Choroid plexus epithelial cell (primary cell): ENCODE measurements at places on chromosomes 6 and 20.

DNA sequence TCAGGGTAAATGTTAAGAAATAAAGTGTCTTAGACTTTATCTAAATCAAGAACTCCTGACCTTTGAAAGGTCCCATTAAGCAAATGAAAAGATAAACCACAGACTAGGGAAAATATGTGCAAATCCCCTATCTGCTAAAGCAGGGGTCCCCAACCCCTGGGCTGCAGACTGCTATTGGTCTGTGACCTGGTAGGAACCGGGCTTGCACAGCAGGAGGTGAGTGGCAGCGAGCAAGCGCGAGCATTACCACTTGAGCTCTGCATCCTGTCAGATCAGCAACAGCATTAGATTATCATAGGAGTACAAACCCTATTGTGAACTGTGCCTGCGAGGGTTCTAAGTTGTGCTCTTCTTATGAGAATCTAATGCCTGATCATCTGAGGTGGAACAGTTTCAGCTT, 42.4 kb downstream of the LCA5 start:
- DNase-seq: peak; percentile 11

- DNase-seq: no peak
Measured at GRCh38 chr20:52256454-52256853, 64.9 kb upstream of the ZFP64 start.

DNA sequence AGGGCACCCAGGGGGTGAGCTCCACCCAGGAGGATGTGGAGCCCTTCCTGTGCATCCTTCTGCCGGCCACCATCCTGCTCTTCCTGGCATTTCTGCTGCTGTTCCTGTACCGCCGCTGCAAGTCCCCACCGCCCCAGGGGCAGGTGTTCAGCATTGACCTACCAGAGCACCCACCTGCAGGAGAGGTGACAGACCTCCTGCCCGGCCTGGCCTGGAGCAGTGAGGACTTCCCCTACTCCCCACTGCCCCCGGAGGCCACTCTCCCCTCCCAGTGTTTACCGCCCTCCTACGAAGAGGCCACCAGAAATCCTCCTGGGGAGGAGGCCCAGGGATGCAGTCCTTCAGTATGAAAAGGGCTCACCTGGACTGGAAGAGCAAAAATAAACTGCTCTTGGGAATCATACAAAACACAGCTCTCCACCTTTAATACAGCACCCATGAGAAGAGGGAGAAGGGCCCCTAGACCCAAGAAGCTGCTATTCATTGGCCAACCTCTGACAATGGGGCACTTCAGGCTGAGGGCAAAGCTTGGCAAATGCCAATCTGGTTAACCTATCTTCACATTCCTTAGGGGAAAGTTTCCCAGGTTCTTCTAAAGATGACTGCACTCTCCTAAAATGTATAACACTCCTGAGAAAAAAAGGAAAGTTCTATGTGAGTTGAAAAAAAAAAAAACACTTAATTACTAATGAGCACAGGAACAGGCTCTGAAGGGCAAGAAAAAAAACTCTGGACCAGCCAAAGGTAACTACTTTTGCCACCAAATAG, 5.0 kb downstream of the SMIM28 start:
- DNase-seq: no peak

GRCh38 chr6:64062960-64063683, 427.5 kb downstream of the PHF3 start:
- DNase-seq: peak; percentile 42

DNA sequence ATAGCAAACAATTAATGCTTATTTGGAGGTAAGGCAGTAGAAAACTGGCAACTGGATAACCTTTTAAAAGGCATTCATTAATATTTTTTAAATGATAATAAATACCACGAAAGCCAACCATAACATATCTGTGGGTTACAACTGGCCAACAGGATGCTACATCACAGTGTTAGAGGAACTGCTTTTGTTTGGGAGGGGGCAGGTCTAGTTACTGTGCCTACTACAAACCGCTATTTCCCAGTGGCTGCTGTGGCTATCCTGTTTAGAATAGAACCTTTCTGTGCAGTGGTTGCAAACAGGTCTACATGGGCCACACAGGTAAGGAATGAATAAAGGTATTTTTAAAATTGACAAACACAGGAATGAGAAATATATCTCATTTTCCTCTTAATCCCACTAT, 976 bp downstream of the PIGT start:
- DNase-seq: no peak

DNA sequence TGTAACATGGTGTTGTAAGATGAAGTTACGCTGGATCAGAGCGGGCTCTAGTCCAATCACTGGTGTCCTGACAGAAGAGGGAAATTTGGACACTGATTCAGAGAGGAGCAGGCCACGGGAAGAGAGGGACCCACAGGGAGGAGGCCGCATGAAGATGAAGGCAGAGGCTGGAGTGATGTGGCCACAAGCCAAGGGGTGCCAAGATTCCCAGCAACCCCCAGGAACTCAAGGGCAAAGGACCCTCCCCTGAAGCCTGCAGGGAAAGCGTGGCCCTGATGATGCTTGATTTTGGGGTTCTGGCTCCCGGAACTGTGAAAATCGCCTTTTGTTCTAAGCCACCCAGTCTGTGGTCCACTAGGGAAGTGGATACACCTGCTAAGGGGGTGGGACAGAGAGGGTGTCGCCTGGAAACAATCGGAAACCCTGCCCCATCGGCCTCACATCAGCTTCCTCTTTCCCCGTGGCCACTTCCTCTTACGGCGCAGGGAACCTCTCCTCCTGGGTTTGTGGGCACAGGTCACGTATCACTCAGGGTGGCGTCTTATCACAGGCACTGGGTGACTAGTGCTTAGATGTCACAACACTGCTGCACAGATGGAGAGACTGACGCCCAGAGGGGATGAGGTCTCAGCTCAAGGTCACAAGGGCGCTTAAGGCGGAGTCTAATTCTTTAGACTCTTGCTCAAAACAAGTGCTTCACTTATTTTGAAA, 58.0 kb downstream of the SULF2 start:
- no peak for DNase-seq

DNA sequence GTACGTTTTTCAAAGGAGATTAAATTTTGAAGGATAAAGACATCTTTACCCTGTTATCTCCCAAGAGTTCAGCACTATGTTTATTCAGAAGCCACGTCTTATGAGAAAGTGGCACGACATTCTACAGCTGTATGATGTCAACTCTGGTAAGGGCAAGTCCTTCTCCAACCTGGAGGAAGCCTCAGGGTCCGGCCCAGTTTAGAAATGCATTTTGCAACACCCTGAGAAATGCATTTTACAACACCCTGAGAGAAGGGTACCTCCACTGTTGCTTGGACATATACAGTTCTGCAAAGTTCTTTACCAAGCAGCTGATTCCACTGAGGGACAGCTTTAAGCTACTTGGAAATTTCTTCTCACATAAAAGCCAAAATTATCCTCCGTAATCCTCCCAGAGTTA, 17.5 kb downstream of the NAPB start:
- DNase-seq: peak; percentile 52

DNA sequence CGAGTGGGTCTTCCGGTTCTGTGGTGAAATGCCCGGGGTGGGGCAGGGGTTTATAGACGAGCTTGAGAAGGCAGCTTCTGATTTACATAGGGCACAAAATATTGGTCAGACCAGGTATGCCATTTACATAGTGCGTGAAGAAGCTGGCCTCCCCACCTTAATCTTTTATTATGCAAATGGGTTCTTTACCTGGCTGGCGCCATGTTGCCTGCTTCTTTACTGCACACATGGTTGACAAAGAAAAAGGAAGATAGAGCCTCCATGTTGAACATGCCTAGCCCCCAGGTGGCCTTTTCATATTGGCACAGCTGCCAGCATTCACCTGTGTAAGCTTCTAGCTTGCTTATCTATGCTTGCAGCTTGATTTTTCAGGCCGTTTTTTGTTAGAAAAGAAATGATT, 276.2 kb downstream of the PHACTR1 start:
- DNase-seq: no peak

DNA sequence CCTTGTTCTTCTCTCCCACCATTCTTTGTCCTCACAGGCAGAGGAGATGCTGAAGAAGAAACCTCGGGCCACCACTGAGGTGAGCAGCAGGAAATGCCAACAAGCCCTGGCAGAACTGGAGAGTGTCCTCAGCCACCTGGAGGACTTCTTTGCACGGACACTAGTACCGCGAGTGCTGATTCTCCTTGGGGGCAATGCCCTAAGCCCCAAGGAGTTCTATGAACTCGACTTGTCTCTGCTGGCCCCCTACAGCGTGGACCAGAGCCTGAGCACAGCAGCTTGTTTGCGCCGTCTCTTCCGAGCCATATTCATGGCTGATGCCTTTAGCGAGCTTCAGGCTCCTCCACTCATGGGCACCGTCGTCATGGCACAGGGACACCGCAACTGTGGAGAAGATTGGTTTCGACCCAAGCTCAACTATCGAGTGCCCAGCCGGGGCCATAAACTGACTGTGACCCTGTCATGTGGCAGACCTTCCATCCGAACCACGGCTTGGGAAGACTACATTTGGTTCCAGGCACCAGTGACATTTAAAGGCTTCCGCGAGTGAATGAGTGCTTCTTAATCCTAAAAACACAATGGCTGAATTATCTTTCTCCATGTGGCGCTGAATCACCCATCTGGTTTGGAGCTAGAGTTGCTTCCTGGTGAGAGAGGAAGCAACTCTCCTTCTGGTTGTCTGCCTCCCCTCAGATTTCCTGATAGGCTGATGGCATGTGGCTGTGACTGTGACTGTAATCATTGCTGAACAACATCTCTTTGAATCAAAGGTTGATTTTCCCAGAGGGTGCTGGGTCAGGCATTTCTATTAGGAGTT, 4.6 kb downstream of the MAD2L1BP start:
- no peak for DNase-seq

- DNase-seq: no peak
Measured at GRCh38 chr6:35719404-35719829, 17.4 kb upstream of the ARMC12 start.

- DNase-seq: no peak
Measured at GRCh38 chr6:142307963-142308748, 6.3 kb downstream of the ADGRG6 start.

GRCh38 chr6:121539439-121539838, 104.0 kb downstream of the GJA1 start:
- DNase-seq: no peak

GRCh38 chr20:59018817-59019216, 412 bp upstream of the TUBB1 start:
- no peak for DNase-seq

GRCh38 chr20:44432618-44433577, 42.8 kb upstream of the TTPAL start:
- DNase-seq: no peak

DNA sequence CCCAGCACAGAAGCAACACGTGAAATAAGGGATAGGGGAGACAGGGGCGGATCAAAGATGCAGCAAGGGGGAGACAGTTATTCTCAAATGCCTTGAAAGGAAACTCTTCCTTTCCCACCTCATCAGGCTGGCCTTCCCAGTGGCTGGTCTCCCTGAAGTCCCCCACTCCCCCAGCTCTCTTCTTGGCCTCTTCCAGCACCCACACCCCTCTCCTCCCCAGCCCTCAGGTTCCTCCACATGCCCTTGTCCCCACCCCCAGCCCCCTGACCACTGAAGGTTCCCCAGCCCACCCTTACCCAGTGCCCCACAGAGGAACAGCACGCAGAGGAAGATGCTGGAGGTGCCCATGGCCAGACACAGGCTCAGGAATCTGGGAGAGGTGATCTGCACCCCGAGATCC, 1.7 kb upstream of the LY6G6D start:
- no peak for DNase-seq

DNA sequence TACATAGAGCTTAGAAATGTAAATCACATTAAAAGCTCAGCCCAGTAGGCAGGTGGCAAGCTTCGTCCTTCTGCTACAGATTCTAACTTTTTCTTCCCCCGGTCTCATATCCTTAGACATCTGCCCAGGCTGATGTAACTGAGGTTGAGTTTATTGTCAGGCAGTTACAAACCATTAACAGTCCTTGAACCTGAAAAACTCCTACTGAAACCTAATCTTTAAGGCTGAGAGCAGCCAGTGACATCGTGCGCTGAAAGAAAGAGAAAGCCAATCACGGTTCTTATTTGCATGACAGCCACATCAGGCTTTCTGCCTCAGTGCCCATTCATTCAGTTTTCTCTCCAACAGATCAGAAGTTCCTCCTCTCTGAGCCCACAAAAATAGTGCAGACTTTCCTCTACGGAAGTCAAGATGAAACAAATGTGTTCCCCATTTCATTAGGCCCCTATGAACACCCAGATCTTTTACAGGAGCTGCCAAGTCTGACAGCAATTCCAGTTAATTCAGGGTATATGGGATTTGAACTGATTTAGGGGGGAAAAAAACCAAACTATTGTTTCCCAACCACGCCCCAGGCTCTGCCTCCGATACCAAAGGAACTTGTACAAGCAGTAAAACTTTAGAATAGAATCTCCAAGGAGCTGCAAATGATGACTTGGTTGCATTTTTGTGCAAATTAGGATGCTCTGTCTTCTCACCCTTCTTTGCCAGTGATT, at the start of gene NHSL1:
NHSL1 (minus strand) TSS at position 192 of the 716 bp plus-strand sequence. CDS start 204 bp downstream, outside the sequence.
- no peak for DNase-seq

DNA sequence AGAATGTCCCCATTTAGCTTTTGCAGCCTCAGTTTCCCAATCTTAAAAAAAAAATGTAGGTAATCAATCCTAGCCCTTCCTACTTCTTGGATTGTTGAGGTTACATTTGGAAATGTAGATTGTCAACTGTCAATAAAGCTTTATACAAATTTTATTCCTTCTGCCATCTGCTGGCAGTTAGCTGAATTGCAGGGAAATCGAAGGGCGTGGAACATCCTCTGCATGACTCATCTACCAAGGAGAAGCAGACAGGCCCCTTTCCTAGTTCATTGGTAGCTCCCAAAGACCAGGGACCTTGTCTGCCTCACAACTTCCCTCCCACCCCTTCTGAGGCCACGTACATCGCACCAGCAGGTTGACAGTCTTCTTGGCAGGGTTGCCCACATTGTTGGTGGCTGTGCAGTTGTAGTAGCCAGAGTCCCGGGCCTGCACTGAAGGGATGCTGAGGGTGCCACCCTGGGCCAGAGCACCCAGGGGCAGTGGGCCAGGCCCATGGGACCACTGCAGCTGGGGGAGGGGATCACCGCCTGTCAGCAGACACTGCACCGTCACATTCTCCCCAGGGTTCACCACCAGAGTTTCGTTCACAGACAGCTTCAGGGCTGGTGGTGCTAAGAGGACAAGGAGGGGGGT, 43.6 kb downstream of the MDGA1 start:
- peak; percentile 50 for DNase-seq

GRCh38 chr20:49965781-49966305, 16.9 kb upstream of the SNAI1 start:
- no peak for DNase-seq

- DNase-seq: no peak
Measured at GRCh38 chr6:29749308-29749662, 26.1 kb downstream of the HLA-F start.

- no peak for DNase-seq
Measured at GRCh38 chr20:34618676-34619075, 58.2 kb downstream of the PIGU start.

- DNase-seq: no peak
Measured at GRCh38 chr6:40299681-40300080, 287.5 kb downstream of the LRFN2 start.

- DNase-seq: no peak
Measured at GRCh38 chr6:147037881-147038280, 166.3 kb upstream of the STXBP5 start.
